Ascending aorta (tissue), 2 donors: ENCODE measurements at places on chromosomes 2 and 18.
A peak's percentile ranks its signal among the peaks of the same experiment; 100 is the strongest.

DNA sequence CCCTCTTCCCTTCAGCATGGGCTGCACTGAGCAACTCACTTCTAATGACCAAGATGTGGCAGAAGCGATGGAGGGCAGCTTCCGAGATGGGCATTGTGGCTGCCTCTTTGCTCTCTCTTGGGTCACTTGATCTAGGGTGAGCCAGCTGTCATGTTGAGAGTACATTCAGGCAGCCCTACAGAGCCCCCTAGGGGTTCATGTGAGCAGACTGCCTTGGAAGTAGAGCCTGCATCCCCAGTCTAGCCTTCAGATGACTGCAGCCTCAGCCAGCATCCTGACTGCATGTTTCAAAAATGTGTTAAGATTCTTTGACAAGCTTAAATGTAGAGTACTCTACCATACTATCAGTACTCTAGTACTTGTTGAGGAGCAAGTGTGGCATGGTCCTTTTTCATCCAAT lies 143.9 kb downstream of the NCK2 start:
- DNase-seq, result no peak

GRCh38 chr18:3970929-3971328 lies 484.2 kb downstream of the DLGAP1 start:
- DNase-seq, result no peak

- no peak for DNase-seq
Observed at GRCh38 chr2:124269348-124269747, 244.3 kb downstream of the CNTNAP5 start.

GRCh38 chr18:77550625-77551024 lies 301.0 kb downstream of the GALR1 start:
- DNase-seq, result no peak

DNA sequence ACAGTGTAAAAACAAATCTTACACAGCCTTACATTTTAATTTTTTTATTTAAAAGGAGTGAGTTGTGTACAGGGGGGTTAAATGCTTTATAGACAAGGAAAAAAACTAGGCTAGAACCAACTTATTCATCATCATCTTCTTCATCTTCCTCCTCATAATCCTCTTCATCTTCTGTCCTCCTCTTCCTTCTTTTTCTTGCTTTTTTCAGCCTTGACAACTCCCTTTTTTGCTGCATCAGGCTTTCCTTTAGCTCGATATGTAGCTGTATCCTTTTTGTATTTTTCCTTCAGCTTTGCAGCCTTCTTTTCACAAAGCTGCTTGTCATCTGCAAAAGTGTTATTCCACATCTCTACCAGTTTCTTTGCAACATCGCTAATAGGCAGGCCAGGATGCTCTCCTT lies 113.6 kb upstream of the SP5 start:
- no peak for DNase-seq

GRCh38 chr18:11752116-11752911 lies 63.2 kb downstream of the GNAL start:
- DNase-seq, result no peak

GRCh38 chr18:79048245-79048632 lies 21.0 kb upstream of the ATP9B start:
- no peak for DNase-seq

DNA sequence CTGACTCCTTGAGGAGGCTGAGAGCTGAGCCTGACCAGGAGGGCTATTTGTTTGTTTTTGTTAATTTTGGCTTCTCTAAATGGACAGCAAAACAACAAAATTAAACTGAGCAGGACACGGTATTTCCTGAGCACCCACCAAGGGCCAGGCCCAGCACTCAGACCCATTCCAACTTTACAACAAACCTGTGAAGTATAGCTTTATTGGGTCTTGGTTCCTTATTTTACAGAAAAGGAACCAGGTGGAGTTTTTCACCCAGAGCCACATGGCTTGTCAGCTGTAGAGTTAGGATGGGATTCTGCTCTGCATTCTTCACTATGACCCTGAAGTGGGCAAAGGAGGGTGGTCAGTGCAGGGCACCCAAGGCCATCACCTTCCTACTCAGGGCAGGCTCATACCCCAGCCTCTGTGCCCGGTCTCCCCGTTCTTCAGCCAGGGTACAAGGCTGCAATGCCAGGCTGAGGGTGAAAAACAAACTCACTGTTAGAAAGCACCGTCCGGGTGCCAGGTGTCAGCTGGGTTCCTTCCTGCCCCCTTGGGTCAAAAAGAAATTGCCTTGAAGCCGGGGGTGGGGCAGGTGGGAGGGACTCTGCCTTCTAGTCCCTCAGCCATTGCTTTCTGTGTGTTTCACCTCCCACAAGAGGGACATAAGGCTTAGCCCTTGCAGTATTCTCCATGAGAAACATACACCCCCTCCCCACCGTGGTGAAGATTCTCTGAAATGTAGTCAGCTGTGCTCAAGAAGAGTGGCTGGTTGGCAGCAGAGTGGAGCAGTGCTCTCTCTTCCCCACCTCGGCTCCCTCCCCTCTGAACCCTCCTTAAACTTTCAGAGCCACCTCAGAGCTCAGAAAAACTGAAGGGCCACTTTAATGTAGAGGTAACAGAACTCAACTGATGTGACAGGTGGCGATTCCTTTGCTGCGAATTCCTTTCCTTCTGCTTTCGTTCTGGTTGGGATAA lies 2.2 kb downstream of the PSD4 start:
- DNase-seq, result no peak

GRCh38 chr18:9947248-9947647 lies 33.4 kb downstream of the VAPA start:
- no peak for DNase-seq

GRCh38 chr2:51734115-51734514 lies 702.2 kb upstream of the NRXN1 start:
- no peak for DNase-seq

- no peak for DNase-seq
Observed at GRCh38 chr18:49681387-49681786, 119.5 kb downstream of the LIPG start.

DNA sequence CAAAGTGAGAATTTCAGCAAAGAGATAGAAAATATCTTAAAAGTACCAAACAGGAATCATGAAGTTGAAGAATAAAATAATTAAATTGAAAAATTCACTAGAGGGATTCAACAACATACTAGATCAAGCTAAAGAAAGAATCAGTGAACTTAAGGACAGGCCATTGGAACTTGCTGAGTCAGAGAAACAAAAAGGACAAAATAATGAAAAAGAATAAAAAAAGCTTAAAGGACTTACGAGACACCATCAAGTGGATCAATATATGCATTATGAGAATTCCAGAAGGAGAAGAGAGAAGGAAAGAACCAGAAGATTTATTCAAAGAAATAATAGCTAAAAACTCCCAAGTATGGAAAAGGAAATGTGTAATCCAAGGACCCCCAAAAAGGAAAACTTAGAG lies 158.4 kb downstream of the SLC4A10 start:
- no peak for DNase-seq

GRCh38 chr2:57450170-57450569 lies 596.4 kb upstream of the VRK2 start:
- DNase-seq, result no peak

GRCh38 chr2:24513281-24514071 lies 22.4 kb downstream of the NCOA1 start:
- DNase-seq, result no peak

- no peak for DNase-seq
Observed at GRCh38 chr2:54605836-54606235, 117.6 kb upstream of the EML6 start.

GRCh38 chr18:35029770-35030169 lies 11.4 kb upstream of the MAPRE2 start:
- DNase-seq, result no peak

- DNase-seq, result no peak
Observed at GRCh38 chr2:136384531-136385303, 266.8 kb upstream of the CXCR4 start.

DNA sequence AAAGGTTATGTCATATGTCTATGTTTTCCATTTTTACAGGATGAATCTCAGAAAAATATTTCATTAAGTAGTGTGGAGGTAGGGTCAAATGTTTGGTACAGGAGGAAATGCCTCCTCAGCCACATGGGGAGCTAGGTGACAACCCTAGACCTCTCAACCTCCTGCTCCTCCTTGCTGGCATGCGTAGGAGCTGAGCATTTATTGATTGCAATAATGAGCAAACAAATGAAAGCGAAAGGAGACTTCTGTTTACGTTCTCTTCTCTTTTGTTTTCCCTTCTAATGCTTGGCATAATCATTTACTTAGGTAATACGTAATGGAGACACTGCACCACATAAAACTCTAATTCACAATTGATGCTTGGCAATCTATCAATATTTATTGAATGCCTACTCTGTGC lies 95.1 kb upstream of the CCBE1 start:
- no peak for DNase-seq

GRCh38 chr2:136448432-136448831 lies 316.9 kb upstream of the THSD7B start:
- DNase-seq, result no peak

DNA sequence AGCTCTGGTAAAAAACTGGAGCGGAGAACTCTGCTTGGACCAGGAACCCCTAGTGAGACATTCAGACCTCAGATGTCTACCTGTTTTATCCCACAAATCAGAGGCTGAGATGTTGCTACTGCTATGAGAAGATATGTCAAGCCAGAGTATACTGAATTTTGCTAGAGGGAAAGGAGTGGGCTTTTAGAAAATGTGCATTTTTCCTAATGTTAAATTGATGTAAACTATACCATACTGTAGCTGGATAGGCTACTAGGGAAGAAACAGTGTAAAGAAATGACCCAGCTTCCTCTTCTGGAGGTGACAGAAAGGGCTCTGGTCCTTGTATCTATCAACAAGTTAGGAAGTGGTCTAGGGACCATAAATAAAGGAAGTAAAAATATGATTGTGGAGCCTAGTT lies 65.0 kb downstream of the SLC39A10 start:
- DNase-seq, result no peak

DNA sequence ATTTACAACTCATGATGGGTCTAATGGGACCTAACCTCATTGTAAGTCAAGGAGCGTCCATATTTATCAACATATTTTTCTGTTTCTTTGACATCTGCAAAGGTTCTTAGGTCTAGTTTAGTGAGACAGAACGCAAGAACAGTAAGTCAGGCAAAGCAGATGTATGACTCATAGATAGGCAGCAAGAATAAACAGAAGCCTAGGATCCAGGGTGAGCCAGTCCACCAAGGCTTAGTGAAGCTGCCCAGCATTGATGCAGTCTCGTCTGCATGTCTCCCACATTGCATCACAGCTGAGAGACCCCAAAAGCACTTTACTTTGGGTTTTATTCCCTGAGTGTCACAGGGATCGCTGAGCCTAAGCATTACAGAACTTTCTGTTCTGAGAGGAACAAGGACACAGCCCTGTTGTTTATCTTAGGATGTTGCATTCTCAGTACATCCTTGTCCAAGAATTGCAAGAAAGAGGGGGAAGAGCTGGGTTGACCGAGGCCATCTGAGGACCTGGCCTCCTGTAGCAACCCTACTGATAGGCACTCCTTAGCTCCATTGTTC lies 29.6 kb upstream of the TMEM177 start:
- no peak for DNase-seq

DNA sequence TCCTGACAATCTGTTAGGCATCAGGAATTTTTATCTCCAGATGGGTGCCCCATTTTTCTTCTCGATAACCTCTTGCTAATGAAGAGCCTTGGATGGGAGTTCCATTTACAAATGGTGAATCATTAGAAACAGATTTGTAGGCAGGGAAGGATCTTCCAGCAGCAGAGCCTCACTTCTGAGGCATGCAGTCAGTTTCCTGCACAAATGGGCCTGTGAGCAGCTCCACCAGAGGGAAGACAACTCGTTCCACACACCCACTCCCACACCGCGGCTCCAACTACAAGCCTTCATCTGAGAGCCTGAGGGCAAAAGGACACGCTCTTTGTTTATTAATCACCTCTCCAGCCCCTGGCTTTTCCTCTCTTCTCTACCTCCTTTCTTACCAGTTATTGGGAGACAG lies 108.5 kb downstream of the CTAGE1 start:
- no peak for DNase-seq

GRCh38 chr18:26550998-26551694 lies 2.8 kb upstream of the KCTD1 start:
- peak; percentile 72 for DNase-seq

- DNase-seq, result no peak
Observed at GRCh38 chr18:24605444-24605843, 145.0 kb downstream of the HRH4 start.

- no peak for DNase-seq
Observed at GRCh38 chr18:58616446-58616845, 12.4 kb downstream of the ALPK2 start.

DNA sequence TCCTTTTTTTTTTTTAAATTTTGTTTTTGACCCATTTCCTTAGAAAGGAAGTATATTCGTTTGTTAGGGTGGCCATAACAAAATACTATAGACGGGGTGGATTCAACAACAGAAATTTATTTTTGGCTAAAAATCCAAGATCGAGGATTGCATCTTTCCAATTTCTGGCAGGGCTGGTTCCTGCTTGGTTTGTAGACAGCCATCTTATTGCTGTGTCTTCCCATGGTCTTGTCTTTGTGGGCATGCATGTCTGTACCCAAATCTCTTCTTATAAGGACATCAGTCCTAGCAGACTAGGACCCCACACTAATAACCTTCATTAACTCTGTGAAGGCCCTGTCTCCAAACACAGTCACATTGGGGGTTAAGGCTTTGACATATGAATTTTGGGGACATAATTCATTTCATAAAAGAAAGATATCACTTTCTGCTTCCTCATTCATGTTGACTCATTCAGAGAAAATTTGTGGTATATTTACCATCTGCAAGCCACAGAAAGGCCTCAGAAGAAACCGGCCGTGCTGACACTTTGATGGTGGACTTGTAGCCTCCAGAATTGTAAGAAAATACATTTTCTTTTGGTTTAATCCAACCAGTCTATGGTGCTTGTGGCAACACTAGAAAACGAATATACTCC lies 262.1 kb downstream of the LPIN1 start:
- DNase-seq, result no peak

- DNase-seq, result no peak
Observed at GRCh38 chr2:128639693-128640092, 321.0 kb upstream of the HS6ST1 start.

GRCh38 chr2:11669454-11670291 lies at the start of gene NTSR2:
Gene NTSR2 (minus strand): TSS chr2:11670195. CDS start chr2:11670129, 66 bp downstream.
- DNase-seq, result peak; percentile 71

- no peak for DNase-seq
Observed at GRCh38 chr2:83595121-83595690, 863.9 kb downstream of the SUCLG1 start.

GRCh38 chr2:127599211-127599610 lies 46.7 kb upstream of the GPR17 start:
- DNase-seq, result no peak

- DNase-seq, result no peak
Observed at GRCh38 chr2:7752291-7752690, 835.1 kb downstream of the RNF144A start.

DNA sequence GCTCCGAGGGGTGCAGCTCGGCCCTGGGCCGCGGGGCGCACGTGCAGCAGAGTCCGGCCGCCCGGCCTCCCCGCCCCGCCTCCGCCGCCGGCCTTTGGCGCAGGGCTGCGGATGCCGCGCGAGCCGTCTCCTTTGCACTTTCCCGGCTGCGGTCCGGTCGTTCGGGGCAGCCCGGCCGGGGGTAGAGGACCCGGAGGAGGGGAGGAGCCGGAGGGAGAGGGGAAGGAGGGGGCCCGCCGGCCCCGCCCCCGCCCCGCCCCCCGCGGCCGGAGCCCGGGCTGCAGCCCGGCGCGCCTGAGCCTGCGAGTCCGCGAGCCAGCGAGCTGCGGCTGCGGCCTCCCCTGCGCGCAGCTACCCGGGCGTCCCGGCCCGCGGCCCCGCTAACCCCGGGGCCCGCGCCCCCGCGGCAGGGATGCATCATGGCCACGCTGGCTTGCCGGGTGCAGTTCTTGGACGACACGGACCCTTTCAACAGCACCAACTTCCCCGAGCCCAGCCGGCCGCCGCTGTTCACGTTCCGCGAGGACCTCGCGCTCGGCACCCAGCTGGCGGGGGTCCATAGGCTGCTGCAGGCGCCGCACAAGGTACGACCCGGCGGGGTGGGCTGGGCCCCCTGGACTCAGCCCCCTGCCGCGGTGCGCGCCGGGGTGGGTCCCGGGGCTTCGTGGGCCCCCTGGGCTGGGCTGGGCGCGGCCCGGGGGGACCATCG lies at the start of gene FHOD3:
Gene FHOD3, plus strand, starts transcription at position 297 of the 709 bp plus-strand sequence. Its CDS starts 123 bp downstream, at position 420.
- DNase-seq, result peak; percentile 85
